ENCODE measurements at places on chromosomes 2 and 18. TPM values are rescaled to one million over a fixed set of nuclear protein-coding genes. Genes with fewer than 3 reads are reported as not detected.

Gene NOL4
- 0.68 TPM for total RNA-seq

Gene ADD2
- total RNA-seq, result 15.6 TPM

DNA sequence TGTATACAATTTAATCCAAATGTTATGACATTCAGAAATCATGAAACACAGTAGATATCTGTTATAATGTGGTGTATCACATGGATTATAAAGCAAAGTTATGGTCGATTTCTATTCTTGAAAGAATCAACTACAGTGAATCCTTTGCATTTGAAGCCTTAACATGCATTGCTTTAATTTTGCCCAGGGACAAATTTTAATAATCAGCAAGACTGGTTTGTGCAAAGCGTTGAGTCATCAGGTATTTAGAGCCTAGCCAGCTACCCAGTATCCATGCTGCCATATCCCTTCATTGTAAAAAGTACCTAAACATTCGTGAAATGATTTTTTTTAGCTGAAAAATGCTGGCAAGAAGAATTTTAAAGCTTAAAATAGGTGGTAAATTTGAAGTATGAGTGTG, 8.9 kb upstream of the SPDYA start:
- no peak for DNase-seq

- peak; percentile 27 for DNase-seq
Observed at GRCh38 chr2:229153267-229153666, 117.8 kb downstream of the PID1 start.

- DNase-seq, result no peak
Observed at GRCh38 chr2:136000502-136000901, 15.1 kb upstream of the DARS1 start.

- no peak for DNase-seq
Observed at GRCh38 chr18:25123438-25124232, 228.3 kb downstream of the ZNF521 start.

GRCh38 chr2:109636317-109636716, 22.2 kb downstream of the SOWAHC start:
- DNase-seq, result no peak

Gene RIT2
- not detected for total RNA-seq

DNA sequence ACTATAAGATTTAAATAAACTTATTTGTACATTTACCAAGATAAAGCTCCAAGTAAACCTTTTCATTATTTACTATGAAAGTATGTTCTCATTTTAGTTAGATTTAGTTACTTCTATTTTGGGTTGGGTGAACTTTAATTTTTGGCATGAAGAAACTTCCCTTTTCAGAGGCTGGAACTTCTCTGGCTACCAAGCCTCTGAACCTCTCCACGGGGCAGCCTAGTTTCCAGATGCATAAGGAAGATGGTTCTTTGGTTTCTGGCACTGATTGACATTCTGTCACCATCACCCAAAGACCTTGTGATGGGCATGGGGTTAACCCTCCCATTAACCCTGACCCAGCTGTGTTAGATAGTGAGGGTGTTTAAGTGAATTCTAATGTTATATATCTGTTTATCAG, 17.1 kb downstream of the PSD4 start:
- DNase-seq, result no peak

- no peak for DNase-seq
Observed at GRCh38 chr2:94990956-94991355, 34.6 kb upstream of the MAL start.

Gene TXNDC2
- 0.06 TPM for total RNA-seq

GRCh38 chr2:225056330-225057073, 14.2 kb upstream of the DOCK10 start:
- DNase-seq, result no peak

DNA sequence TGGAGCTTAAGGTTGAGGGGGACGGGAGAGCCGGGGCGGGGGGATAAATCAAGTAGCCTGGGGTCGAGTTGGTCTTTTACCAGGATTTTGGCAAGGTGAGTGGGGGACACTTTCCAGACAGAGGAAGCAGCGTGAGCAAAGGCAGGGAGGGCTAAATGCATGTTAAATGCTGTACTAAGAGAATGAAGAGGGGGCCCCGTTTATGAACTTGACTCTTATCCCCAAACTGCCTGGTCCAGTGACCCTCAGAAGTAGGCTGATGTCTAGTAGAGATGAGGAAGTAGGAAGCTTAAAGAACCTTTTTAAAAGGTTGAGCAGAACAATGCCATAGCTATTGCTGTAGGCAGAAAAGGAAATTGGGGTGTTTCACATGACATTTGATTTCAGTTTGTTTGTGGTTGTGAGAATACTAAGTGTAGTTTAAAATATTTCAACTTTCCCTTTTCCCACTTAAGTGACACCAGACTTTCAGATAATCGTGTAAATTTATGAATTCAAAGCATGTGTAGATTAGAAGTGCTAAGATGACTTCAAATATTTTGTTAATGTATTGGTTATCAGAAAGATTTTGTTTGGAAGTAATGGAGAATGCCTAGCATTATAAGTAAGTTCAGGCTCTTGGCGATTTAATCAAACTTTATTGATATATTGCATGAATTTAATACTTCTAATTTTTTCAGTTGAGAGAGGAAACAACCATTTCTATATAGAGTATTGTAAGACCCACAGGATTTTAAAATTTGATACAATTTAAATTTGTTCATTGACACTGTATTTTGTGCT, 1.8 kb downstream of the REL start:
- DNase-seq, result peak; percentile 6

- DNase-seq, result no peak
Observed at GRCh38 chr18:79690586-79691482, 11.2 kb downstream of the CTDP1 start.

Gene LYG1
- total RNA-seq, result not detected
